ENCODE measurements at places on chromosomes 3 and 15. TPM values are rescaled to one million over a fixed set of nuclear protein-coding genes. Genes with fewer than 3 reads are reported as not detected.
A peak's percentile ranks its signal among the peaks of the same experiment; 100 is the strongest.

The DUOX1 gene
- 0.50 TPM for total RNA-seq

The EFCAB12 gene
- total RNA-seq, result not detected

The CEMIP gene
- not detected for total RNA-seq

GRCh38 chr15:91576096-91576495 lies 277.4 kb upstream of the SLCO3A1 start:
- DNase-seq, result no peak

The KIF23 gene
- total RNA-seq, result 0.45 TPM

DNA sequence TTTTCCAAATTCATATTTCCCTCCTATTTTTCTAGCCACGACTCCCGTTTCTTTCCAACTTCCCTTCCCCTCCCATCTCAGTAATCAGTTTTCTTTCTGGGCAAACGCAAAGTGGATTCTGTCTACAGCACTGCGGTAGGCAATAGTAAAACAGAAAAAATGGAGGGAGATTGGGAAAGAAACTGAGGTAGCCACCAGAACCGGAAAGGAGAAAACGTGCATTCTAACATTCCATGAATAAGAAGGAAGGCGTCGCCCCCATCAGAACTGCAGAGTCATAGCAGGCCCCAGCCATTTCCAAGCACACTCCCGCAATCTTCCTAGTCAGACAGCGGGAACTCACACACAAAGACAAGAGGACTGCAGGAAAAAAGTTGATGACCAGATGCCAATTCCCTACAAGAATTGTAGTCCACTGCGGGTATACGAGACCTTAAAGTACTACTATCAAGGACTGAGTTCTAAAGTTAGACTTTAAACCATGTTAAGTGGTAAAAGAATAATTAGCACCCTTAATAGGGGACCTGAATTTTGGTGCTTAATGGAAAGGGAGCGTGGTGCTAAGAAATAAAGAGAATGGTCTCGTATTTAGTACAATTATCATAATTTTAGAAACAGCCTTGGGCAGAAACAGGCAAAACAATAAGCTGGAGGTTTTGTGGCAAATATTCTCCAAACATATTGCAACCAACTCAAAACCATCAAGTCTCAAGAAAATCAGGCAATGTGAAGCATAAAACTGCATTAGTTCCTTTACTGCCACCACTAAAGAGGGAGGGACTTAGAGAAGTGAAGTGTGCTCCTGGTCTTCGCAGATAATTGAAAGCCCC lies 1.4 kb downstream of the PFN2 start:
- peak; percentile 36 for DNase-seq

The GRM7 gene
- total RNA-seq, result not detected

GRCh38 chr3:108554913-108555571 lies 34.2 kb downstream of the CIP2A start:
- DNase-seq, result no peak

The MUSTN1 gene
- 10.9 TPM for total RNA-seq

The ZDHHC3 gene
- total RNA-seq, result 39.1 TPM

GRCh38 chr3:112770032-112770626 lies 76.5 kb downstream of the CD200R1L start:
- DNase-seq, result peak; percentile 50

The CILP gene
- total RNA-seq, result 7.8 TPM

DNA sequence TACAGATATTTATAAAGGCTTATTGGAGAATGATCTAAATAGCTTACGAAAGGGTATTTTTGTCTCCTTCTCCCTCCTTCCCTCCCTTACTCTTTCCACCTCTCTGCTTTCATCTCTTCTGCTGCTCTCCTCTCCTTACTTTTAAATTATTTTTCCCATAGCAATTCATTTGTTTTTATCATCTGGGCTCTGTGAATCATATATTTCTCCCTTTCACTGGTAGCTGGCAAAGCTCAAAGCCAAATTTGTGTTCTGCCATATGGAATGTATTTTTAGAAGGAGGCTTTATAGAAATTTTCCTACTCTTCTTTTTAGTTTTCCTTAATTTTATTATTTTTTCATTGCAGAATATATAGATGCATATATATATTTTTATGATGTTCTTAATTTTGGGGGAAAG lies 385.8 kb downstream of the C3orf38 start:
- DNase-seq, result no peak

DNA sequence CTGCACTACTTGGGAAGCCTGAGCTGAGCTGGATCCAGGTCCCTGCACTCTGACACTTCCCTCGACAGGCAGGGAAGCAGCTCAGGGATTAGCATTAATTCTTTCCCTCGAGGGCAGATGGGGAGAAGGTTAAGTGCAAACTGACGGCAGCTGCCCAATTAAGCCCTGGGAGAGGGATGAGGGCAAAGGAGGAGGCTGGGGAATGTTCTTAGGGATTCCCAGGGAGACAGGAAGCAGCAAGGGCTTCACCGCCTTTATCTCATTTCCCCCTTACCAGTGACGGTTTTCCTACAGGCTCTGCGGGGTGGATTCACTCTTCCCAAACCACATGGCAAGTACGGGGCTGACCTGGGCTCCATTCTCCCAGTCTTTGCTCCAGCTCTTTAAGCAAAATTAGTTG lies 519.0 kb upstream of the PROK2 start:
- DNase-seq, result no peak

- no peak for DNase-seq
These were observed 36.7 kb downstream of the ZIC4 start for GRCh38 chr3:147369661-147370123.

The SCN11A gene
- total RNA-seq, result not detected

The FBXL2 gene
- total RNA-seq, result 2.1 TPM

The CHRM5 gene
- not detected for total RNA-seq

DNA sequence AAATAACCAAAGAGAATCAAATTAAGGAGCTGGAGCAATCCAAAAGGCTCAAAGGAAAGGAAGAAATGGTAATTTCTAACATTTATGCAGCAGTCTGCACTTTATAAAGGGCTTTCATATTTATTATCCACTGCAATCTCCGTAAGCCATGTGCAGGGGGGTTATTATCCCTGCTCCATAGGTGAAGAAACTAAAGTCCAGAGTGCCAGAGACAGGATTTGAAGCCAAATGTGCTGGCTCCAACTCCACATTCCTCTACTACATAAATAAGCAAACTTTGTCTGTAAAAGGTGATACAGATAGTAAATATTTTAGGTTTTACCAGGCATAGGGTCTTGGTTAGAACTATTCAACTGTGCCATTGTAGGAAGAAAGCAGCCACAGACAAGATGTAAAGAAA lies 221.4 kb downstream of the MINAR1 start:
- no peak for DNase-seq

The LTF gene
- 3.7 TPM for total RNA-seq

The GRAMD1C gene
- 3.4 TPM for total RNA-seq

GRCh38 chr3:174439331-174440252 lies 419.5 kb upstream of the NAALADL2 start:
- DNase-seq, result no peak

DNA sequence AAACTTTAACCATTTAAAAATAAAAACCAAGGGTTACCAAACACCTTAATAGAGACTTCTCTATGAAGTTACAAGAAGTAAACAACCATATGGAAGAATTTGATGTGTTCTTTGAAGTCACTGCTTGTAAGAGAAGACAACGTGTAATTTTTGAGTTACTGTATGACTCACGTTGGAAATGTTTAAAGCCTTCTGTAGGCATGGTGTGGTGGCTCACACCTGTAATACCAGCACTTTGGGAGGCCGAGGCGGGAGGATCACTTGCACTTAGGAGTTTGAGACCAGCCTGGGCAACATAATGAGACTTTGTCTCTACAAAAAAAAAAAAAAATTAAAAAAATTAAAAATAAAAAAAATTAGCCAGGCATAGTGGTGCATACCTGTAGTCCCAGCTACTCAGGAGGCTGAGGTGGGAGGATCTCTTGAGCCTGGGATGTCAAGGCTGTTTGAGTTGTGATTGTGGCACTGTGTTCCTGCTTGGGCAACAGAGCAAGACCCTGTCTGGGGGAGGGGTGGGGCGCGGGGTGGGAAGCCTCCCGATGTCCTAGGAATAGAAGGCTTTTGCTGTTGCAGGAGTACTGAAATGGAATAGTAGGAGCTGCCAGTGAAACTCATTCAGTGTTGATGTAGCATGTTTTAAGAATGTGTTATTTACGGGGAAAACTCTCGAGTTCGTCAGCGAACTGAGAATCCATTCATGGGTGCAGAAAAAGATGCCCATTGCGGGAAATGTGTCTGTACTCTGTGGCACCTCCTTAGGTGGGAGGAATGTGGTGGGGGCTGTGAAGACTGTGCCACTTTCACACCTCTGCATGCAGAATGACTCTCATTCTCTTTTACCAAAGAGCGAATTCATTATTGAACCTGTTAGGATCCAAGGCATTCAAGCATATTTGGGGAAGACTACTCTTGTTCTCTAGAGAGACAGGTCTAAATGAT lies 134.2 kb downstream of the FNDC3B start:
- no peak for DNase-seq

DNA sequence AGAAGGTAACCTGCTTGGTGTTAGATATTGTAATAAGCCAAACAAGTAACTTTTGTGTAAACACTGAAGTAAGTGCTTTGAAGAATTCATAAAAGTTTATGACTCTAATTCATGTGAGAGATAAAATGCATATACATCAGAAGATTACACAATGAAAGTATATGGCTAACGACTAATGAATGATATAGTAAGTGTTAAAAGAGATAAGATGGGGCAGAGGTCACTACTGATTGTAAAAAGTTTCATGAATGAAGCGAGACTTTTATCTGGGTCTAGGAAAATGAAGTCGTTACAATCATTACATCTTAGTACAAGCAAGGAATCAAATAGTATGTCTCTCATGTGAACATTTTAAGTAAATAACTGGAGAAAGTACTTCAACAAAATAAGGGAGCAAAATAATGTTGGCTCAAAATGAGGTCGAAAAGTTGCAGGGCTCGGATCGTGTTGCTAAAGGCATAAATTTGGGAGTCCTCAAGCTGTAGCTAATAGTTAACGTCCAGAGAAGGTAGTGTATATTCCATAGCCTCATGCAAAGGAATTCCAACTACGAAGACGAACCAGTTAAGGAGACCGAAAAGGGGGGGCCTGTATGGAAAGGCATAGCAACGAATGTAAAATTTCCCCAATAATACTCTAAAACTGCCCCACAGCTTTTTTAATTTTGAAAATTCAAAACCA lies 984 bp upstream of the DUT start:
- DNase-seq, result no peak

The PROK2 gene
- 0.22 TPM for total RNA-seq

The TRH gene
- not detected for total RNA-seq

GRCh38 chr3:126129398-126129891 lies 45.5 kb upstream of the SLC41A3 start:
- peak; percentile 28 for DNase-seq

- DNase-seq, result no peak
These were observed 6.9 kb downstream of the PLCH1 start for GRCh38 chr3:155737844-155738460.

DNA sequence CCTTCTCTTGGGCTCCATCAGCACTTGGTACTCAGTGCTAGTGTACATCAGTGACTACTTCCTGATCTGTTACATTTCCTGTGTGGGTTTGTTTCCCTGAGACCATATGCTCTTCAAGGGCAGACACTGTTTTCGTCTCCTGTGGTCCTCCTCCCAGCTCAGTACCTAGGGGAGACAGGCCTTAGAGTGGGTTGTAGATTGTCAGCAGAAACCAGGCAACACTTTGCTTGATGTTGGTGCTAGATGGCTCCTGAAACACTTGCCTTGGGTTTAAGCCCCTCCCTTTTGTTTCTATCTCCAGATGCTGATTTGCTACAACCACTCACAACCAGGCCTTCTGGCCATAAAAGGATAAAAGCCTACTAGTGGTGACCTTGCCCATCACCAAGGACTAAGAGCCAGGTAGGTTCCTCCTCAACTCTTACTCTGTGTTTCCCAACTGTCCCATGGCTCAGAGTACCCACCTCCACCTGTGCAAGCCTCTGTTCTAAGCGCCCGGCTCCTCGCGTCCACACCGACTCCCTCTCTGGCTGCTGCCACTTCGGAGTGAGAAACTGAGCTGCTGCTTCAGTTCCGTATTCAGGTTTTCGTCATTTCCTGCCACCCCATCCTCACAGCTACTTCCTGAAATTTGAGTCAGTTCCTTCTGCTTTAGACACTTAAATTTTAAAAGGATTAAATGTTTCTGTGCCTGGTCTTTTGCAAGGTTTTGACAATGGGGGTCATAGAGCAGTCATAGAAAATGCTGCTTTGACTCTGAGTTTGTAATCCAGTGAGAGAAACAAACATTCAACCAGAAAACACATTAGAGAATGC lies at the start of gene HCLS1:
Gene HCLS1 (minus strand): TSS at position 548 of the 816 bp plus-strand sequence. CDS start 2,556 bp downstream, outside the sequence.
- peak; percentile 42 for DNase-seq

DNA sequence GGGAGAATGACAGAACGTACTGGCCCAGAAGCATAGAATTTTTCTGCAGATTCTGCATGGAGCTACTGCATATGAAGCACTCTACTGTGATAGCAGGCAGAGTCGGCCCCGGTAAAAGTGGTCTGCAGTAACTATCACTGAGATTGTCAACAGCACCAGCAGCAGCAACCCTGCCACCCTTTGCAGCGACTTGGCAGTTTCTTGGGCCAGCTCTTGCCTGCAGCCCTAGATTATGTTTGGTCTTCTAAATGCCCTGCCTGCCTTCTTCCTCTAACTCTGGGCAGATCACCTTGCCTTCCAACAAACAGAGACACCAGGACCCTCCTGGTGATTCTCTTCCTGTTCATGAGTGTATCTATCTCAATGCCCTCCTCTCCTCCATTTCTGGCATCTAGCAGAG lies 129.1 kb upstream of the ABHD17C start:
- no peak for DNase-seq

GRCh38 chr3:171306631-171307030 lies 153.6 kb downstream of the TNIK start:
- peak; percentile 76 for DNase-seq

GRCh38 chr15:90540768-90541167 lies 11.0 kb downstream of the CRTC3 start:
- no peak for DNase-seq

The MEX3B gene
- total RNA-seq, result 3.6 TPM

The GOLGA8N gene
- total RNA-seq, result 9.6 TPM

The EIF4G1 gene
- 250 TPM for total RNA-seq

GRCh38 chr15:74460298-74460697 lies 662 bp downstream of the UBL7 start:
- no peak for DNase-seq

The C3orf49 gene
- total RNA-seq, result not detected

- no peak for DNase-seq
These were observed 75.3 kb upstream of the ACP3 start for GRCh38 chr3:132241776-132242514.

DNA sequence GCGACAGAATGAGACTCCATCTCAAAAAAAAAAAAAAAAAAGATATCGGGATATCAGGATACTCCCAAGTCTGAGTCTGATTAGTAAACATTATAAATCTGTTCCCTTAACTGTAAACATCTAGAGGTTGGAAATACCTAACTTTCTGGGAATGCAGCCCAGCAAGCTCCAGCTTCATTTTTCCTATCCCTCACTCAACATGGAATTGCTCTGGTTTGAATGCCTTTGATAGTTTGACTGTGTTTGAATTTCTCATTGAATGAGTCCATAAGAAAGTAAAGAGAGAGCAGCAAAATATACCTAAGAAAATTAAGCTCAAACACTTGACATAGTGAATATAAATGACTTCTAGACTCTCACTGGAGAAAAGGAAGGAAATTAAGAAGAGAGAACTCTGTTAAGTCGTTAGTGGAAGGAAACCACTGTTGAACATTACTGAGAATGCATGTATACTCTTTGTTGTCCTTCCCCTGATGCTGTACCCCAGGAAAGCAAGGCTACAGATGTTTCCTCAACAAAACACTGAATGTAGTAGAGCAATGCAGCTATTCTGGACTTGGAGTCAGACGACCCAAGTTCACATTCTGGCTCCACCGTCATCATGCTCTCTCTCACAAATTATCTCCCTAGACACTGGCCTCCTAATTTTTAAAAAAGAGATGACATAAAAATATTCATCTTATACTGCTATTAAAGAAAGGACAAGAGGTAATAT lies 62.4 kb downstream of the CD200 start:
- DNase-seq, result no peak

The TOMM70 gene
- total RNA-seq, result 69.2 TPM
